Adrenal gland (tissue), 19 donors: ENCODE measurements at places on chromosomes 12 and 14. TPM values are rescaled to one million over a fixed set of nuclear protein-coding genes. Genes with fewer than 3 reads are reported as not detected.

Gene PAH
- polyA plus RNA-seq: 34.3 TPM

Gene PROX2
- not detected for polyA plus RNA-seq

Gene AQP6
- not detected for polyA plus RNA-seq

Gene EML1
- polyA plus RNA-seq: 5.5 TPM
